ENCODE measurements at places on chromosomes 12 and 14. TPM values are rescaled to one million over a fixed set of nuclear protein-coding genes. Genes with fewer than 3 reads are reported as not detected.

ESPL1 gene
- 79.7 TPM for total RNA-seq

GPRC5A gene
- total RNA-seq = not detected

ABCD2 gene
- 19.3 TPM for total RNA-seq

TPPP2 gene
- total RNA-seq = not detected

GPR65 gene
- 15.3 TPM for total RNA-seq

CLEC1A gene
- not detected for total RNA-seq

OTX2 gene
- total RNA-seq = not detected

ZDHHC22 gene
- total RNA-seq = not detected

SIRT4 gene
- 1.6 TPM for total RNA-seq

RXYLT1 gene
- total RNA-seq = 16.8 TPM

SPTSSA gene
- total RNA-seq = 14.6 TPM

Data from T-helper 2 cell treated with Interferon-gamma antibody and Interleukin-4, amounts not matched to agents 100 ng/mL and 5 ng/mL, for 36 hours (primary cell).